ENCODE measurements at places on chromosomes 4 and X. TPM values are rescaled to one million over a fixed set of nuclear protein-coding genes. Genes with fewer than 3 reads are reported as not detected.

Gene GLRA2
- not detected for total RNA-seq

Gene KIT
- 0.12 TPM for total RNA-seq

Gene TNMD
- total RNA-seq, result not detected

Gene PAGE4
- total RNA-seq, result not detected

Gene XAGE1A
- not detected for total RNA-seq

Gene PAK3
- total RNA-seq, result 5.2 TPM

Gene EGF
- total RNA-seq, result not detected

Gene SASH3
- total RNA-seq, result 0.05 TPM

GRCh38 chr4:173415885-173416653 lies 17.2 kb upstream of the SCRG1 start:
- H3K36me3 ChIP-seq, result no peaks in the 10 kb centered on the region
- peak overlapping the region; percentile 5 for H3K27ac ChIP-seq
- no peaks in the 10 kb centered on the region for H3K4me1 ChIP-seq

- no peaks in the 10 kb centered on the region for H3K4me1 ChIP-seq
- no peak overlapping the region for H3K4me3 ChIP-seq
- H3K27me3 ChIP-seq, result no peaks in the 10 kb centered on the region
- no peak overlapping the region for H3K27ac ChIP-seq
- H3K36me3 ChIP-seq, result no peaks in the 10 kb centered on the region
These were observed 25.4 kb upstream of the VSIG1 start for GRCh38 chrX:108019382-108019875.

DNA sequence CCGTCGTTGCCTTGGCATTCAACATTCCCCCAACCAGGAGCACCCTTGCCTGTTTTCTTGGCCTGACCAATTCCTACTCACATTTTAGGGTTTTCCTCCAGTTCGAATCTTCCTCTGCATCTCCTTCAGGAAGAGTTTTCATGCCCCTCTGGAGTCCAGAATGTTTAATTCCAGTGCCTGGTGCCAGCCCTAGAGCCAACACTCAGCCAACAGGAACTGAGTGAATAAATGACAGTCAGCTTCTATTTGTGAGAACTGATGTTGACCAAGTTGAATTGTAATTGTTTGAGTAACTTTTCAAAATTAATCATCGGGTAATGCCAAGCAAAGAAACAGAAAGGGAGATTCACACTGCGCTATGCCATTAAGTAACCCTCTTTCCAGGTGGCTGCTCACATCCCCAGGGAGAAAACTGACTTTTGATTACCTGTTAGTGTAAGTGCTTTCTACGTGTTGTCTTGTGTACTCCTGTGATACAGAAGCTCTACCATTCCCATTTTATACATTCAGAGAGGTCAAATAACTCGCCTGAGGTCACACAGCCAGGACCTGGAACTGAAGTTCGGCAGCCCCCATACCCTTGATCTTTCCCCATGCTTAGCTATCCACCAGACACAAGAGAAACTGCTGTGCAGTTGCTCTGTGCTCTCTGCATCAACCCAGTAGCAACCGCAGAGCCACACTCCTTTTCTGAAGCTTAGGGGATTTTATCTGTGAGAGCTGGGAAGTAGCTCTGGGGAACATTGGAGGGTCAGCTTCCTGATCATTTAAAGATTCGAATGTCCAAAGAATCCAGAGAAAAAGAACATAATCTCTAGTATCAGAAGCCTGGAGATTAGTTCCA lies 19.0 kb upstream of the SLC2A9 start:
- H3K4me3 ChIP-seq, result no peak overlapping the region
- no peaks in the 10 kb centered on the region for H3K27me3 ChIP-seq
- no peak overlapping the region for H3K27ac ChIP-seq
- no peaks in the 10 kb centered on the region for H3K36me3 ChIP-seq

- no peaks in the 10 kb centered on the region for H3K36me3 ChIP-seq
- no peaks in the 10 kb centered on the region for H3K27me3 ChIP-seq
- no peak overlapping the region for H3K27ac ChIP-seq
These were observed 78.7 kb upstream of the DCLK2 start for GRCh38 chr4:149999485-150000074.

DNA sequence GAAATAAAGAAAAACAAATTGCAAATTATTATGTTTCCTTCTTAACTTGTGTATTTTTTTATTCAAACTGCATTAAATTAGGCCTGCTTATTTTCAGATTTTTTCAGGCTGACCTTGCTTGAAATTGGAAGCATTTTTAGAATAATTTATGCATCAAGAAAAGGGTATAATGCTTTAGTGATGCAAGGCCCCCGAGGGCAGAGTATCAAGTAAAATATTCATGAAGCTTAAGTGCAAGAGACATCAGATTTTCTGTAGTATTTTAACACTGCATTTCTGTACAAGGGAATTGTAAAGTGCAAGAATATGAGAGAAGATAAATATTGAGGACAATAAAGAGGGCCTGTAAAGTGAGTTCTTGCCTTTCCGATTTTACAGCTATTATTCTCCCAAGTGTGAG lies 485.8 kb upstream of the ATOH1 start:
- H3K4me3 ChIP-seq, result no peak overlapping the region
- no peak overlapping the region for H3K27ac ChIP-seq
- H3K27me3 ChIP-seq, result no peaks in the 10 kb centered on the region
- no peaks in the 10 kb centered on the region for H3K36me3 ChIP-seq
- no peak for DNase-seq

- no peak for DNase-seq
- H3K4me3 ChIP-seq, result no peak overlapping the region
- H3K36me3 ChIP-seq, result no peaks in the 10 kb centered on the region
- H3K27me3 ChIP-seq, result no peaks in the 10 kb centered on the region
- H3K4me1 ChIP-seq, result no peaks in the 10 kb centered on the region
These were observed 14.4 kb downstream of the KCTD8 start for GRCh38 chr4:44434247-44434646.

GRCh38 chr4:78544678-78545077 lies 6.9 kb upstream of the ANXA3 start:
- no peaks in the 10 kb centered on the region for H3K27me3 ChIP-seq
- peaks cover 14% of the 10 kb centered on the region for H3K36me3 ChIP-seq
- no peak overlapping the region for H3K4me3 ChIP-seq
- DNase-seq, result no peak
- no peak overlapping the region for H3K27ac ChIP-seq

DNA sequence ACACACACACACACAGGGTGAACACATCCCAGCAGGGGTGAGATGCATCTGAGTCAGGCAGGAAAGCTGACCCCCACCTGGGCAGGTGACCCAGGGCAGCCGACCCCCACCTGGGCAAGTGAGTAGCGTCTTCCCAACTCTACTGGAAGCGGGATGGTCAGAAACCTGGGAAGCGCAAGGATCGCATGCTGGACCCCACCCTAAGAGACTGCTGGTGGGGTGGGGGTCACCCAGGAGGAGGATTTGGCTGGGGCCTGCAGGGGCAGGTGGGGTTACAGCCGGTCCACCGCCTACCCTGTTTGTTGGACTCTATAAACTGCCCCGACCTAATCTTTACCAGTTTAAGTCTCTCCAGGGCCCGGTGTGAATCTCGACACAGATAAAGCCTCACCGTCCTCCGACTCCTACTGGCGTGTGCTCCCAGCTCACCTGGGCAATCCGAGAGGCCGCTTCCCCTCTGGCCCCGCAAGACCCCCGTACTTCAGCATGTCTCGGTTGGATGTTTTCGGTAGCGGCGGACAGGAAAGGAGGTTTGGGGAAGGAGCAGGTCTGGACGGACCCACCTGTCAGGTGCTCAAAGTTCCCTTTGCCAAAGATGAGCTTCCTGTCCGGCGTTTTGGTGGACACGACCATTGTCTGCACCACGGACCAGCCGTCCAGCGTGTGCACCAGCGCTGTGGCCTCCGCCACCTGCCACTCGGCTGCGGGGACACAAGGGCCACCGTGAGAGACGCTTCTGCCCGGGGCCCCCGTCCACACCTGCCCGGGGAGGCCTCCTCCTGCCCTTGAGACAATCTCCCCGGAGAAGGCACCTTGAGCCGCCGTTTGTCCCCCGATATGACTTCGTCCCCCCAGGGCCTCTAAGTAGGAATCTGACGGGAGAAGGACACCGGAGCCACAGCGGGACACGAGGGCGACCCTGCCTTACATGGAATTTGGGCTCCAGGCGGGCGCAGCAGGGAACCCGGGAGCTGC lies 2.0 kb downstream of the GTPBP6 start:
- H3K4me3 ChIP-seq, result no peak overlapping the region
- DNase-seq, result no peak
- H3K4me1 ChIP-seq, result no peaks in the 10 kb centered on the region
- H3K36me3 ChIP-seq, result peaks cover 27% of the 10 kb centered on the region
- H3K27ac ChIP-seq, result no peak overlapping the region

GRCh38 chrX:143472347-143472938 lies 44.8 kb downstream of the SPANXN3 start:
- no peaks in the 10 kb centered on the region for H3K4me1 ChIP-seq
- H3K36me3 ChIP-seq, result no peaks in the 10 kb centered on the region
- H3K27me3 ChIP-seq, result no peaks in the 10 kb centered on the region
- H3K4me3 ChIP-seq, result no peak overlapping the region

DNA sequence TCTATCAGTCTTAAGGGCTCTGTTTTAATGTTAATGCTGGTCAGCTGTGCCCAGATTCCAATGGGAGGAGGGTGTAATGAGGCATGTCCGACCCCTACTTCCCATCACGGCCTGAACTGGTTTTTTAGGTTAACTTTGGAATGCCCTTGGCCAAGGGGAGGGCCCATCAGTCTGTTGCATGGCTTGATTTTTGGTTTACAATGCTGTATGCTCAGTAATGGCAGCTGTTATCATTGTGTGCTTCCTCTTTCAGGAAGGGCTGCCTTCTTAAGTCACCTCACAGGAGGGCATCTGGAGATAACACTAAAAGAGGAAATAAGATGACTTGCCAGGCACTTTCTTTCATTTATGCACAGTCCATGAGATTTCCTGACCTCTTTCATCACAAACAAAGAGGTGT lies 36.3 kb downstream of the ATXN3L start:
- H3K27ac ChIP-seq, result peak overlapping the region; percentile 18
- peak; percentile 40 for DNase-seq
- H3K4me3 ChIP-seq, result no peak overlapping the region
- peaks cover 55% of the 10 kb centered on the region for H3K4me1 ChIP-seq

DNA sequence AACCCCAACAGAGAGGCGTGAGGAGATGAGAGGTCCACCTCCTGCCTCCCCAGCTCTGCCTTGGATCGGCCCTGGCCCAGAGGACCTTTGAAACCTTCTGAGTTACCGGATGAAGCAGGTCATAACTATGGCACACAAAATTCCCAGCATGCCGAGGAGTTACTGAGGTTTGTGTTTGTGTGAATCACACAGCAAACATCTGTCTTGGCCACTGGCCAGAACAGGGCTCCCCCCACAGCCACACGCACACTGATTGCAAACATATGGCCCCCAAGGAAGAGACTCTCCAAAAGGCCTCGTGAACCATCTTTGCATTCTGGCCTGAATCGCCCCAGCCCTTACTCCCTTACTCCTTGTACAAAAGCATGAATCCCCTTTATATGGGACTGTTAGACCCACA lies 18.9 kb downstream of the RPS4X start:
- no peaks in the 10 kb centered on the region for H3K36me3 ChIP-seq
